Stimulated activated CD8-positive, alpha-beta memory T cell treated with anti-CD3 and anti-CD28 coated beads, Interleukin-15, amount 100 ng/mL, for 4 hours (primary cell): ENCODE measurements at places on chromosomes 4 and X.
A peak's percentile ranks its signal among the peaks of the same experiment; 100 is the strongest.

GRCh38 chr4:83417566-83417965, 38.1 kb downstream of the HELQ start:
- DNase-seq, result no peak

- DNase-seq, result no peak
Measured at GRCh38 chrX:132115792-132116191, 12.0 kb downstream of the FRMD7 start.

GRCh38 chrX:46408553-46409407, 136.4 kb downstream of the ZNF674 start:
- DNase-seq, result peak; percentile 46

DNA sequence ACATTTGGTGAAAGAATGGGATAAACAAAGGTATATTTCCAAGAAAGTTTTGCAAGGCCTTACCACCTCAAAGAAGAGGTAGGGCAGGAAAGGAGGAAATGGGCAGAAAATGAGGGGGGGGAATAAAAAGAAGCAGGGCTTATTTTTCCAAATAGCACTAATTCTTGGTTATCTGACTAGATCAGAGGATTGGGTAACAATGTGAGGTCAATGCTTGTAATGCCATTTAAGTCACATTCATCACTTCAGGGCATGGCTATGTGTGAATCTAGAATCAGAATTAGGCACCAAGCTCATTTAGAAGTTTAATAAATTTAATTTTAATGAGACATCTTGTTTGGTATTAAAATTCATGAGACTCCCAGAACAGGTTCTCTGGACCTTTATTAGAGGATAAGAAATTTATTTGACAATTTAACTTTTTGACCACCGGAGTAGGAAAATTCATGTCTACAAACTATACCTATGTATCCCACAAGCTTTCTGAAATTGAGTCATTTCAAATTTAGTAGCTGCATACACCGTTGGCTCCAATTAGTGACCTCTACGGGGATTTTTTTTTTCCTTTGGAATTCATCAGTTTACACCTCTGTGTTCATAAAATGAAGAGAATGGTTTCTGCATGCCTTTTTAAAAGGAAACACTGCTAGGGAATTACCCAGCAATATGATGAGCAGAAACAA, 1.4 kb upstream of the STS start:
- DNase-seq, result no peak

GRCh38 chr4:89868999-89869589, 25.6 kb upstream of the MMRN1 start:
- DNase-seq, result no peak

GRCh38 chr4:128768373-128768996, 41.0 kb upstream of the JADE1 start:
- no peak for DNase-seq

- DNase-seq, result no peak
Measured at GRCh38 chr4:155599596-155599995, 67.1 kb upstream of the GUCY1A1 start.

DNA sequence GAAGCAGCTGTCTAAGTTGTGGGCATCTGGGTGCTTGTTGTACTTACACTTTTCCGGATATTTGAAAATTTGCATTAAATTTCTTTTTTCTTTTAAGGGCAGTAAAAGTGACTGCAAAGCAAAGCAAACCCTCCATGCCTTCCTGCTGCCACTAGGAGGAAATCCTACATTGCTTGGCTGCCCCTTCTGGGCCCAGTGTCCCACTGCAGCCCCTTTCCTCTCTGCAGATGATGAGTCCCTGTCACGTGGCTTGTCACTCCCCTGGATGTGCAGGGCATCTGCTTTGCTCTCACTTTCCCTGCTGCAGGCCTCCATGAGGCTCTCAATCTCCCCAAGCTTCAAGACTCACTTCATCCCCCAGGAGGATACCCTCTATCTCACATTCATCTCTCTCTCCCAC, 12.7 kb downstream of the TSR2 start:
- no peak for DNase-seq

GRCh38 chrX:152850465-152850864, 19.6 kb downstream of the NSDHL start:
- no peak for DNase-seq

GRCh38 chr4:244471-244870, 60.8 kb downstream of the ZNF732 start:
- DNase-seq, result no peak

DNA sequence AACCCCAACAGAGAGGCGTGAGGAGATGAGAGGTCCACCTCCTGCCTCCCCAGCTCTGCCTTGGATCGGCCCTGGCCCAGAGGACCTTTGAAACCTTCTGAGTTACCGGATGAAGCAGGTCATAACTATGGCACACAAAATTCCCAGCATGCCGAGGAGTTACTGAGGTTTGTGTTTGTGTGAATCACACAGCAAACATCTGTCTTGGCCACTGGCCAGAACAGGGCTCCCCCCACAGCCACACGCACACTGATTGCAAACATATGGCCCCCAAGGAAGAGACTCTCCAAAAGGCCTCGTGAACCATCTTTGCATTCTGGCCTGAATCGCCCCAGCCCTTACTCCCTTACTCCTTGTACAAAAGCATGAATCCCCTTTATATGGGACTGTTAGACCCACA, 18.9 kb downstream of the RPS4X start:
- DNase-seq, result no peak

- DNase-seq, result no peak
Measured at GRCh38 chrX:71533516-71533850, 579 bp downstream of the OGT start.

DNA sequence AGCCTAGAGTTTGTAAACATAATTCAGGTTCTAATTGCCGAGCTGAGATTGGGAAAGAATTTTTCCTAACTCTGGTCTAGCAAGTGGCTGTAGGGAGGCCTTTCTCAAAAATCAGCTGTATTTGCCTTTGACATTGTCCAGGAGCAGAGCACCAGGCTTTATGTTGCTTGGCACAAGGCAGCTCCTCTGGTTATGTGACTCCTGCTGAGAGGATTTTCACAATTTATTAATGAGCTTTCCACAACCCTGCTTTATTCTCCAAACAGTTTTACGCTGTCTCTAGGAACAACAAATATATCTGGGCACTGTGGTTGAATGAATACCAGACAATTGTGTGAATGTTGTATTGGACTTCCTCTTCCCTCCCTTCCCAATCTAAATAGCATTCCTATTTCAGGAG, 14.9 kb downstream of the LSM6 start:
- DNase-seq, result no peak

GRCh38 chr4:26238426-26238777, 82.4 kb upstream of the RBPJ start:
- no peak for DNase-seq

DNA sequence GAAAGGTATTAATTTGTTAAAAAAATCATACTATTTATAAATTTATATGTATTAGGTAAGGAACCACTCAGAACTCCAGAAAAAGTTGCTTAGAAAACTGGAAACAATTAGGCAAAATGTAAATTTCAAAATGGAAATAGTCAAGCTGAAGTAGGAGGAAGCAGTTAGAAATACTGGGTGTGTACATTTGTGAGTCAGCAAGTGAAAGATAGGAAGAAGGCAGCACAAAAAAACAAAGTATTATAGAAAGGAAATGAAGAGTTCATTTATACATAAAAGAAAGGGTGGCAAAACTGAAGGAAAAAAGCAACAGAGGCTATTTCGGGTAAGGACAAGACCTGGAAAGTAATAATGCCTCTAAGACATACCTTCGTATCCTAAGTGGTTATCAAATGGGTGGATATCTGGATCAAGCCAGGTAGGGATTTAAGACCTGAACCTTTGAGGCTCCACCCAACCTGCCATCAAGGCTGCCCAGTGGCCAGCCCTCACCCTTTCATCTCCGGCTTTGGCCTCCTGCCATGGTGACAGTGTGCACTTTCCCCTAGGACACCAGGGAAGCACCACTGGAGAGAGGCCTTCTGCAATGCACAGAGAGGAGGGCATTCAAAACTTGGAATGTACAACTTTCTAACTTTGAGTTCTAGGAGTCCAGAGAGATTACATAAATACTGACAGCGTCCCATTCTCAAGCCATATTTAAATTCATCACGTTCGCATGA, at the start of gene LRRC66:
LRRC66 (minus strand) TSS at position 428 of the 722 bp plus-strand sequence. CDS start 2,750 bp downstream, outside the sequence.
- no peak for DNase-seq

DNA sequence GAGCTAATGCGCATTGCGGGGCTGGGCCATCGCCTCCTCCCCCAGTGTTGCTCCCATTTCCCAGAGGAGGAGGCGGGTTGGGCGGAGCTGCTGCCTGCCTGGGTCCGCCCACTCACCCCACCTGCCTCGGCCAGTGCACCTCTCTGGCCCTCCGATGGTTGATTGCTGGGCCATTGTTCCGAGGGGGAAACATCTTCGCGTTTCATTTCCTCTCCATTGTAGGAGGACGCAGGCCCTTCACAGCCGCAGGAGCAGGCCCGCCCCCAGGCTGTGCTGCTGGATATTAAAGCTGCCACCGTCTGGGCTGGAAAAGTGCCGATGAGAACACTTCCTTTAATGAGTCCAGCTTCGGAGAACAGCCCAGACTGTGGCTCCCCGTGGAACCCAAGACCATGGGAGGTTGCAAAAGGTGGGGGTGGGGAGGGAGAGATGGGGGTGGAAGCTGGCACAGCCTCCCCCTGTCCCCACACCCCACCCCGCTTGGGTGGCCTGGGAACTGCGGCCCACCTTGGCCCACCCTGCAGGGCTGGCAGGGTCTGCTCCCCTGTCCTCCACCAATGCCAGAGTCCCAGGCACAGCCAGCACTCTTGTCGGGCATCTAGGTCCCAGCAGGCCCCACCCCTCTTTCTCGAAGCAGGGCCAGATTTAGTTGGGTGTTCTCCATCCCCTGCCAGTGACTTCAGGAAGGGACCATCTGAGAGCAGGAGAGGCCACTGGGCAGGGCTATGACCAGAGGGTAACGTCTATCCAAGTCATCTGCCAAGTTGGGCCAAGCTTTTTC, 96.6 kb downstream of the ADRA2C start:
- DNase-seq, result no peak

DNA sequence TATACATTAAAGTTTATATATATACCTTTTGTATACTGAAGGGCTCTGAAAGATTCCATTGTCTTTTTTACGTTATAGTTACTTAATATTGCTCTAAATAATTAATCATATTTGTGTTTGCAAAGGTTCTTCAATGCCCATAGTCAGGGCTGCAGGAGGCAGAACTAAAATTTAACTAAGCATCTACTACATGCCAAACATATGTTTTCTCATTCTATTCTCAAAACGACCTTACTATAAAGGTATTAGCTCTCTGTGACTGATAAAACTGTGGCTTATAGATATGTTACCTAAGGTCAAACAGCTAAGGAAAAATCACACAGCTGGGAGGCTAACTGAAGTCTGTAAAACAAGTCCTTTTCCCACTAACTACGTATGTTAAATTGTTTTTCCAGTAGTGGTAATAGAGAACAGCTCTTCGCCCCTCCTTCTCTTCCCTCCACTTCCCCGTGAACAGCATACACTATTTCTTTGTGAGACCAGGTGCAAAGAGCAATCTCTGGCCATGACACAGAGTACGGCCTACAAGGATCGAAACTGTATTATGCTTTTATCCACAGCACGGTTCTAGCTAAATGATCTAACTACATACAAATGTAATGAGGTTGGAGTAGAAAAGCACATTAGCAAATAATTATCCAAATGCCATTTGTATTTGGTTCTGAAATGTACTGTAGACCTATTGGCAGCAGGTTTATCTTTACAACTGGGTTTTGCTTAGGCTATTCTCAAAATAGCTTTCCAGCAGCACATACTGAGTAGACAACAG, 1.7 kb downstream of the CNOT6L start:
- no peak for DNase-seq

GRCh38 chrX:150565551-150565950, 2.9 kb upstream of the MTM1 start:
- DNase-seq, result no peak

DNA sequence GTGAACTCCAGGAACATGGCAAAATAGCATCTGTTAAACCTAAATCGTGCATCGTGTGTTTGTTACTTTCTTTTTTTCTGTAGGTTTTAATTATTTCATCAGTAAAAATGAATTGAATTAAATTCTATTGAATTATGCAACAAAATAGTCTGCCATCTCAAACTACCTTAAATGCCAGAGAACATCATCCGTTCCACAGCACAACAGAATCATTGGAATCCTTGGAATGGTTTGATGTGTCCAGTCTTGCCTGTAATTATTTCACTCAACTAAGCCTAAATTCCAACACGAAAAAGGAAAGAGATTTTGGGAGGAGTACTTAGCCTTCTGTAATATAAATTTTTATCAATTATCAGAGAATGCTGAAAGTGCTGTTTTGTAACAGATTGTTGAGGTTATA, 17.1 kb upstream of the SLC7A11 start:
- no peak for DNase-seq

- DNase-seq, result no peak
Measured at GRCh38 chrX:151019856-151020255, 36.7 kb downstream of the HMGB3 start.

GRCh38 chr4:83568062-83568461, 32.2 kb downstream of the GPAT3 start:
- no peak for DNase-seq

DNA sequence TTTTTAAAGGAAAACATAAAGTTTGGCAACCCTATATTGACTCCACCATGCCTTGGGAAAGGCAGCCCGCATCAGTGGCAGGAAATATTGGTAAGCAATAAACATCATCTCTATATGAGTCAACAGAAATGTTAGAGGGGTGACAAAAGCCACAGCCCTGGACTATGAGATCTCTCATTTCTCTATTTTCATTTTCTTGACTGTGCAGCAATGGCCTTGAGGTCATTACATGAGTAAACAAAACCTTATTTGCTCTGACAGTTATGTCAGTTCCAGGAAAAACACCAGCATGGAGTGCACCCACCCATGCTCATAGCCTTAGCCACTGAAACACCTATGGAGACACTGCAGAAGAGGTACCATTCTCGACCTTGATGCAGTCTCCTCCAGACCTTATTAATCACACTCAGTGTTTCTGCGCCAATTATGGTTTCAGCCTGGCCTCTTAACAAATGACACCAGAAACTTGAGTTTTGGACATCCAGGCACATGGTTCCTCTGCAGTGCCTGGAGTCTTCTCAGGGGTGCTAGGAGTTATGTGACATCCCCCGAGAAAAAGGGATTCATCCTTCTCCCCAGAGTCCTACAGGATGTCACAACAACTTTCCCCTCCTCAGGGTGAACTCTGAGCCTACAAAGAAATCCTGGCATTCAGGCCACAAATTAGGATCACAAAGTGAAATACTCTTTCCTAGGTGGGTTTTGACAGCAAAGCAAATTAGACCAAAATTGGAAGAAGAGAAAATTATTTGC, 16.0 kb upstream of the HPGD start:
- no peak for DNase-seq

GRCh38 chrX:19775830-19776485, 111.4 kb downstream of the SH3KBP1 start:
- no peak for DNase-seq
